SHP77 treated with DMSO at 0.1 percent for 48 hours (cell line): ENCODE measurements at places on chromosomes 4 and X.
A peak's percentile ranks its signal among the peaks of the same experiment; 100 is the strongest.

GRCh38 chr4:75916091-75916661, 13.9 kb upstream of the PPEF2 start:
- no peak for DNase-seq

DNA sequence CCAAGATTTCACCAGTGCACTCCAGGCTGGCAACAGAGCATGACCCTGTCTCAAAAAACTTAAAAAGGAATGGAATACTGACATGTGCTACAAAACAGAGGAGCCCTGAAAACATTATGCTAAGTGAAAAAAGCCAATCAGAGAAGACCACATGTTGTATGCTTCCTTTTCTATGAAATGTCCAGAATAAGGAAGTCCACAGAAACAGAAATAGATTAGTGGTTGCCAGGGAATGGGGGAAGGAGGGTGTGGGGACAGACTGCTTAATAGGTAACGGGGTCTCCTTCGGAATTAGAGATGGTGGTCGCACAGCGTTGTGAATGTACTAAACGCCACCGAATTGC, 30.1 kb upstream of the KIAA0232 start:
- DNase-seq: no peak

DNA sequence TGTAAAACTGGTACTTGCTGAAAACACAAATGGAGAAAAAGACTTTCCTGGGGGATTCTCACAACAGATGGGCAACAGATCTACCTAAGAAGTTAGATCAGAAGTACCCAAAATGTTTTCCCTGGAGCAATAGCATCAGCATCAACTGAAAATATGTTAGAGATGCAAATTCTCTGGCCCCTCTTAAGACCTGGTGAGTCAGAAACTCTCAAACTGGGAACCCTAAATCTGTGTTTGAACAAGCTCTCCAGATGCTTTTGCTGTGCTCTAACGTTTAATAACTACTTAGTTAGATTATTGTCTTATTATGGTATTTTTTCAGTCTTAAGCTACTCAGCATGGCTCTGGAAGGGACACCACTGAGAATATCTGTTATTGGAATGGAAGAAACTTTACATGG, 55.2 kb upstream of the TRPC3 start:
- no peak for DNase-seq

GRCh38 chrX:17005712-17006368, 59.4 kb downstream of the REPS2 start:
- DNase-seq: no peak

DNA sequence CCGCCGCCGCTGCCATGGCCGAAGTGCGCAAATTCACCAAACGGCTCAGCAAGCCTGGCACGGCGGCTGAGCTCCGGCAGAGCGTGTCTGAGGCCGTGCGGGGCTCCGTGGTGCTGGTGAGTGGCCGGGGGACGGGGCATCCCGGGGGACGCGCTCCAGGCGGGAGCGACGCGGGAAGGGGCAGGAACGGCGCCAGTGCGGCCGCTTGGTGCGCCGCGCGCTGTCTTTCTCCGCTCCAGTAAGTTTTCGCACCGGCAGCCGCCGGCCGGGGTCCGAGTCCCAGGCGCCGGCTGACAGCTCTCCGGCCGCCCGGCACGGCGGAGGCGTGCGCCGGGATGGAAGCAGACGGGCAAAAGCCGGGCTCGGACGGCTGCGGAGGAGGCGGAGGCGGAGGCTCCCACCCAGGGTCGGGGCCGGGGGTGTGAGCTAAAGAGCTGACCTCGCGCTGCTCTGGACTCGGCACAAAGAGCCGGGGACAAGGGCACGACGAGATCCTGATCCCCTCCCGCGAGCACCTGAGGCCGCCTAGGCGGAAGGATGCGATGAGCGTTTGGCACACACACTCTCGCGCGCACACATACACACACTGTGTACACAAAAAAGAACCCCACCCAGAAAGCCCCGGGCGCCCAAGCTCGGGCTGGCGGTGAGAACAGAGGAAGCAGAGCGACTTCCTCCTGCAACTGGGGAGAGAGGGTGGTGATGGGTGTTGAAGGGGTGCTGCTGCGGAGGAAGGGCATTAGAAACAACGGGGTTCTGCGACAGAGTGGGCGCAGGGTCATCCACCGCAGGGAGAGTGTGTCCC, 545 bp downstream of the DOCK11 start:
- peak; percentile 12 for DNase-seq

DNA sequence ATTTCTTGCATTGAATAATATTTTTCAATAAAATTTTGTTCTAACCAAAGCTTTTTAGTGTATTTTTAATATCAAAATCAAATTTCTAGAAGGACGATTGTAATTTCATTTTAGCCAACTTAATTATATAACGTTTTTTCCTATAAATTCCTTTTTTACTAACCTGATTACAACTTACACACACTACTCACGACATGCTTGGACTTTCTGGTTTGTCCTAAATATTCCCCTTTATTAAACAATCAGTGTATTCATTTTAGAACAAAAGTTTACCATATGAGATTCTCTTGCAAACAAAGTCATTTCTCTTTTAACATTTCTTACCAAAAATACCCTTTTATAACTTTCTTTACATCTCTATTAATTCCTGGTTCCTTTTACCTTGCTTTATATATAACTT, 173.7 kb downstream of the PWWP3B start:
- DNase-seq: no peak

- DNase-seq: no peak
Observed at GRCh38 chrX:64842492-64842891, 133.8 kb downstream of the ZC4H2 start.

DNA sequence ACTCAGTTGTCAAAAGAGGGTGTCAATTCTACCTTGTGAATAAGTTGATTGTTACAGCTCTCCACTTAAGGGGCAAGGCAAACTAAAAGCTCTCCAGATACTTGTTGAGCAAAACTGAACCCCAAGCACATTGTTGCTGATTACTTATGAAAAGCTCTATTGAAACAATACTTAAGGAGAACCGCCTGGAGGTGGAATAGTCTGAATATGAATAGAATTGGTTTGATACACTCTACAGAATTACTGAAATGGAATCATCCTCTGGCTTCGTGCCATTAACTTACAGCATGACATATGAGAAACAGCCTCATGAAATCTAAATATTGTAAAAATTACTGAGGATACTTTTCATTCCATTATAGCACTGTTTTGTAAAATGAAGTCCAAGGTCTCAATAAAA, 127.0 kb upstream of the SH3RF1 start:
- DNase-seq: no peak

DNA sequence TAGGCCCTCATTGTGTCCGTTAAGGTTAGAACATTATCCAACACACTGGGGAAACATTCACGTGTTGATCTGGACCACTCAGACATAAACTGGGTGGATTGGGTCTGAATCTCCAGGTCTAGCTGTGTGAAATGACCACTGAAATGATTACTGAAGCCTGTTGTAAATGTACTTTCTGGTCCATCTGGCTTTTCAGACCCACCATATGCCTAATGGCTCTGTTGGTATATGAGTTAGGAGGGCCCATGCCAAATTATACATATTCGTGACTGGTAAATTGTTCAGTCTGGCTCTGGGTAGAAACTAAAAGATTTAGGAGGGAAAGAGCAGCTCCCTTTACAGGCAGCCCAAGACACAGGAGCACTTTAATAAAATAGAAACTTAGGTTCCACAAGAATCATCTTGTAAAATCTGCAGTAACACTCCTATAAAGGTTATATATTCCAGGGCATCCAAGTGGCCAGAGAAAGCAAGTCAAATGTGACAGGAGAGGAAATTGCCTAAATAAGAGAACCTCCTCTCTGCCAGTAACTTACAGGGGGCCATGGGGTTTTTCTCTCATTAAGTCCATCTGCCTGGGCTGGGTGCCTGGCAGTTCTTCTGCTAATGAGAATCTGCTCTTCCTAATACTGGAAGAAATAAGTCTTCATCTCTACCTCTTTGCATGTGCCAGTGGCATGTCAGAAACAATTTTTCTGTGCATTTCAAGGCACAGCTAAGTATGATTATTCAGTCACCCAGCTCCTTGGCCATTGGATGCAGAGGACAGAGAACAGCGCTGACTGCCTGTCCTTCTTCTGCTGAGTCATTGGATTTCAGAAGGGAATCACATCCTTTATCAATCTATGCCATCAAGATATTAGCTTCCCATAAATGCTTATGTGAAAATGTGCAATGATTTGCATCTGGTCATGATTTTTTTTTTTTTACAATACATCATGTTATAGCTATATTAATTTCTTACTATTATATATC, 112.6 kb downstream of the GLRA2 start:
- DNase-seq: no peak

DNA sequence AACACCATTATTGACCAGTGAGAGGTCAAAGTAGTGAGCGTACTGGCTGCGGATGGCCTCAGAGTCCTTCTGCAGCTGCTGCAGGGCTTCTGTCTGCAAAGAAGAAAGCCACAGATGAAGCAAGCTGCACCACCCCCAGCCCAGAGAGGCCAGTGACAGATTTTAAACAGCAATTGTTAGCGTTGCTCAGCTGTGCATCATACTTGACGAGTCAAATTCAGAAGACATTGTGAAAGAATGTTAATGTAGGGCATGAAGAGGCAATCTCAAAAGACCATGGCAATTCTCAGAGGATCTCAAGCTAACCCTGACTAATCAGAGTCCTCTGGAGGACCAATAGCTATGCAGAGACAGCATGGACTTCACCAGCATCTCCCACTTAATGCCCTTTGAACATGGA, 16.6 kb downstream of the DKC1 start:
- no peak for DNase-seq

DNA sequence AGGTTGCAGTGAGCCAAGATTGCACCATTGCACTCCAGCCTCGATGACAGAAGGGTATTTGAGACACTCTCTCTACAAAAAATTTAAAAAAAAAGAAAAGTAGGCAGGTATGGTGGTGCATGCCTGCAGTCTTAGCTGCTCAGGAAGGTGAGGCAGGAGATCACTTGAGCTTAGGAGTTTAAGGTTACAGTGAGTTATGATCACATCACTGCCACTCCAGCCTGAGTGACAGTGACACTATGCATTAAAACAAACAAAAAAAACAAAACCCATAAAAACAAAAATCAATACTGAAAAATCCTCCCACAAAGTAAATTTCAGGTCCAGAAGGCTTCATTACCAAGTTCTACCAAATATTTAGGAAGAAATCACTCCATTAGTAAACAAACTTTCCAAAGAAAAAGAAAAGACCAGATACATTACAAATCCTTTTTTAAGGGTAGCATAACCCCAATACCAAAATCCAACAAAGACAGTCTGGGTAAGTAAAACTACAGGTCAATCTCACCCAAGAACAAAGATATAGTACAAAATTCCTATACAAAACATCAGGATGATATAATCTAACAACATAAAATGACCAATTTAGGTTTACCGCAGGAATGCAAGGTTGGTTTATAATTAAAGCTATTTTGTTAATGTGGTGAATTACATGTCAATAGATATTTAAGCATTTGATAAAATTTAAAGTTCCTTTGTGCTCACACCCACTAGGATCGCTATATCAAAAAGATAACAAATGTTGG, 11.7 kb downstream of the NELFA start:
- DNase-seq: no peak

DNA sequence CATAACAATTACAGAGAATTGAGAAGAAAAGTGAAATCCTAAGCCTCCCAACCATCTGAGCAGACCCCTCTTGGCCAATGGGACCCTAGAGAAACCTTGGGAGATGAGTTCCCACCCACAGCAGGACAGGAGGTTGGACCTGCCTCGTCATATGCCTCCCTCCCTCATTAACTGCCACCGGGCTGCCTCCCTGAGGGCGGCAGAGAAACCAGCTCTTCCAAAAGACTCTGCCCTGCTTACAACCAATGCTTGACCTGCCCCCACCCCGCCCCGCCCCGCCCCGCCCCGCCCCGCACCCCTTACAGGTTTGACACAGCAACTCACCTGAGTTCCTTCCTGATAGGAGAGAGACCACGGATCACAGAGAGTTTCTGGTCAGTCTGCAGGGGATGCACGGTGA, 86.1 kb downstream of the ADRA2C start:
- DNase-seq: no peak

DNA sequence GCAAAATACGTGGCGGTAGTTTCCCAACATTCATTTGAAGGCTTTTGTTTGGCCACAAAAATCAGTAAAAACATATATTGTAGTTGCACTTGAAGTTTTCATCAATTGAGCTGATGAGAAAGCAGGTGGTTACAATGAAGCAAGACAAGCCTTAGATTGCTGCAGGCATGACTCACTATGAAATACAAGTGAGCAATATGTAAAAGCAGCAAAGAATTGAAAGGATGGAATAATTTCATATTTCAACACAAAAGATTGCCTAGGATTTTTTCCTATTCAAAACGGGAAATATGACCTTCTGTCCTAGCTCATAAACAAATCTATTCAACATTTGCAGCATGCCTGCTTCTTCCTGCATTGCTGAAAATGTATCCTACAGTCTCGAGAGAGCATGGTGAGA, 190.9 kb upstream of the BANK1 start:
- DNase-seq: no peak

DNA sequence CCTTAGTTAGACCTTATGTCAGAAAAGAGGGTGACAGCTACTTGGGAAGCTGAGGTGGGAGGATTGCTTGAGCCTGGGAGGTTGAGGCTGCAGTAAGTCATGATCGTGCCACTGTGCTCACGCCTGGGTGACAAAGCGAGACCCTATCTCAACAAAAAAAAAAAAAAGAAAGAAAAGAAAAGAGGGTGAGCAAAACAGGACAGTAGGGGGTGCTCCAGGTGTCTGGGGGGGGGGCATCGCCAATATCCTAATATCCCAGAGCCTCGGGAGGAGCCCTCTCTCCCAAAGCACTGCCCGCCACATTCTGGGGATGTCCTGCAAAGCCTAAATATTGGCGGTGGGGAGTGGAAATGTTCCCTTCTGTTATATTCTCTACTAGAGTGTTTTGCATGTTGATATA, 120.9 kb upstream of the TBL1X start:
- DNase-seq: no peak

- no peak for DNase-seq
Observed at GRCh38 chr4:2813446-2814405, 20.8 kb downstream of the SH3BP2 start.

DNA sequence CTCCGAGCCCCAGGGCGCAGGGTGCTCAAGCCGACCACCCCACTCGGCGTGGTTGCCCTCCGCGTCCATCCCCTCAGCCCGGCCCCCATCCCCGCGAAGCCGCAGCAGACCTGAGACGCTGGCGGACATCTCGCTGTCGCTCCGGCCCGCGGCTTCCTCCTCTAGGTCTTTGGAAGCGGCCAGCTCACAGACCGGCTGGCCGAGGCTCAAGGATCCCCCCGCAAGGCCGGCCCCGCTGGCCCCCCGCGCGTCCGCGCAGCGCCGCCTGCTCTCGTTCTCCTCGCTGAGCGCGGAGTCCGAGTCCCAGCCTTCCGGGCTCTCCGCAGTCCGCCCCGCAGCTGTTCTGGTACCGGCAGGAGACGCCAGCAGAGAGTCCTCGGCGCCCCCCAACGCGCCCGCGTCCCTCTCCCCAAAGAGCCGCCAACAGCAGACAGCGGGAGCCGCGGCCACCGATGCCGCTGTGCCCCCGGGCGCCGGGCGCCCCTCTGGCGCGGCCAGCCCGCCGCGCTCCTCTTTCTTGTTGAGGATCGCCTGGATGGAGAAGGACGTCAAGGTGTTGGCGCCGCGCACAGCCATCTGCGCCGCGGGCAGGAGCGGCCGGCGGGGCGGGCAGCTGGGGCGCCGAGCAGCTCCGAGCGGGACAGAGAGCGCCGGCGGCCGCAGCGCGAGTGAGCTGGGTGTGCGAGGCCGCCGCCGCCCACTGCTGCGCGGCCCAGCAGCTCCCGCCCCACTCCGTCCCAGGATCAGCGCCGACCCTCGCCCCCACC, at the start of gene NKX3-2:
NKX3-2 (minus strand) TSS at position 670 of the 767 bp plus-strand sequence; CDS start at position 576, 94 bp downstream.
- no peak for DNase-seq
